Activated naive CD8-positive, alpha-beta T cell treated with anti-CD3 and anti-CD28 coated beads for 36 hours (primary cell): ENCODE measurements at places on chromosomes 7 and 10. TPM values are rescaled to one million over a fixed set of nuclear protein-coding genes. Genes with fewer than 3 reads are reported as not detected.
A peak's percentile ranks its signal among the peaks of the same experiment; 100 is the strongest.

The EGFR gene
- not detected for total RNA-seq

- peaks cover 4% of the 10 kb centered on the region for H3K4me1 ChIP-seq
- H3K27me3 ChIP-seq = peaks cover 69% of the 10 kb centered on the region
- DNase-seq = peak; percentile 69
- peak overlapping the region; percentile 80 for H3K4me3 ChIP-seq
- H3K36me3 ChIP-seq = no peaks in the 10 kb centered on the region
Measured at GRCh38 chr7:65269150-65269856, 104.4 kb upstream of the ZNF92 start.

DNA sequence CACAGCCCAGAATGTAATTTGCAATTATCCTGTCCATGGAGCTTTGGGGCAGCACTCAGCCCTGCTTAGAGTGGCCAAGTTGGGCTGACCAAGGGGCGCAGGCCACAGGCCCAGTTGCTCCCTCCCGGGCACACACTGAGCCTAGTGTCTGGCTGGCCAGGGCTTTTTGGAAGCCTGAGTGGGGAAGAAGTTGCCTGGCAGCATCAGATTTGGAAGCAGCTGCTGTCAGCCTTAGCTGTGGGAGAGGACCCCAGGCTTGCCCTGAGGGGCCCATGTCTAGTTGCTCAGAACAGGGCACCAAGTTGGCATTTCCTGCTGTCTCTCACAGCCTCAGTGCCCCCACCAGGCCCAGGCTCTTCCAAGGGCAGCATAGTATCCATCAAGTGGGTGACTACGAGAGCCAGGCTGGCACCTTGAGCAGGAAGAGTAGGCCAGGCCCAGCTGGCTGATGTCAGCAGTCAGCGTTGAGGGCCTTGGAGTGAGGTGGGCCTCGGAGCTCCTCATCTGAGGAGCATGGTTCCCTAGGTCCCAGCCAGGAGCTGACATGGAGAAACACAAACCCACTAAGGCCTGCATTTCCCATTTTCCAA is 14.4 kb downstream of the ANTXRL start:
- no peak overlapping the region for H3K4me3 ChIP-seq
- peaks cover 14% of the 10 kb centered on the region for H3K4me1 ChIP-seq
- DNase-seq = no peak
- no peak overlapping the region for H3K27ac ChIP-seq
- H3K36me3 ChIP-seq = no peaks in the 10 kb centered on the region

DNA sequence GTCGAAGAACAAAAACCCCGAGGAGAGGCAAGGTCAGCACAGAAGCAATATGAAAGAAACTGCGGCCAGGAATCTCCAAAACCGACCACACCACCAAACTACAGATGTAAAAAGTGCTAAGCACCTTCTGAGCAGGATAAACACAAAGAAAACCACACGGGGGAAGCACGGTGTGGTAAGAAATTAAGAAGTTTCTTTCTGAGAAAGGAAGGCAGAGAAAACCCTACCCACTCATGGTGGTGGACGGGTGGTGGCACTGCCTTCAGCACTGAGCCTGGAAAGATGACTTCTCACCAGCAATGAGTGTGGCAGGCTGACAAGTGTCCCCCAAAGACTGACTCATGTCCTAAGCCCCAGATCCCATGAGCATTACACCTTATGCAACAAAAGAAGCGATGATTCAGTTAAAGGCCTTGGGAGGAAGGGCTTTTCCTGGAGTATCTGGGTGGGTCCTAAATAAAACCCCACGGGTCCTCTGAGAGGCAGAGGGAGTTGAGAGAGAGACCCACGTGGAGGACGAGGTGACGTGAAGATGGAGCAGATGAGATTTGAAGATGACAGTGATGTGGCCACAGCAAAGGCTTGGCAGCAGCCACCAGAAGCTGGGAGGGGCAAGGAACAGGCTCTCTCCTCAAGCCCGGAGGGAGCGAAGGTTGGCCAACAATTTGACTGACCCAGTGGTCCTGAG is 124.9 kb downstream of the DLG5 start:
- no peak overlapping the region for H3K4me3 ChIP-seq
- no peaks in the 10 kb centered on the region for H3K36me3 ChIP-seq
- H3K27ac ChIP-seq = peak overlapping the region; percentile 38
- H3K27me3 ChIP-seq = peaks cover 12% of the 10 kb centered on the region

- no peaks in the 10 kb centered on the region for H3K4me1 ChIP-seq
- H3K36me3 ChIP-seq = no peaks in the 10 kb centered on the region
- no peak overlapping the region for H3K27ac ChIP-seq
- no peak overlapping the region for H3K4me3 ChIP-seq
Measured at GRCh38 chr10:117204316-117204715, 7.0 kb downstream of the KCNK18 start.
